ENCODE measurements at places on chromosomes 4 and X.

DNA sequence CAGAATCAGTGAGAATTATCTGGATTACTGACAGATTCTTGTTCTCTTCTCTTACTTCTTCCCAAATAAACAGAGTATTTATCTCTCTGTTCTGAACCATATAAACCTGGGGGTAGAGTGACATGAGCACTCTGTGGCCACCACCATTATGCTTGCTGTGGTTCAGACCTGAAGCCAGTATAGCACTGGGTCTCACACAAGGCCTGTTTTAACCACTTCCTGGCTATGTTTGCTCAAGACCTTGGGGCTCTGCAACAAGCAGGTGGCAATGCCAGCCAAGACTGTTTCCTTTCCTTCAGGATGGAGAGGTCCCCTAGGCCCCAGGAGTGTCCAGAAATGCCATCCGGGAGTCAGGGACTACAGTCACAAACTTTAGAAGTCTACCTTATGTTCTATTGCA is 21.7 kb upstream of the HEPH start:
- no peak for DNase-seq

DNA sequence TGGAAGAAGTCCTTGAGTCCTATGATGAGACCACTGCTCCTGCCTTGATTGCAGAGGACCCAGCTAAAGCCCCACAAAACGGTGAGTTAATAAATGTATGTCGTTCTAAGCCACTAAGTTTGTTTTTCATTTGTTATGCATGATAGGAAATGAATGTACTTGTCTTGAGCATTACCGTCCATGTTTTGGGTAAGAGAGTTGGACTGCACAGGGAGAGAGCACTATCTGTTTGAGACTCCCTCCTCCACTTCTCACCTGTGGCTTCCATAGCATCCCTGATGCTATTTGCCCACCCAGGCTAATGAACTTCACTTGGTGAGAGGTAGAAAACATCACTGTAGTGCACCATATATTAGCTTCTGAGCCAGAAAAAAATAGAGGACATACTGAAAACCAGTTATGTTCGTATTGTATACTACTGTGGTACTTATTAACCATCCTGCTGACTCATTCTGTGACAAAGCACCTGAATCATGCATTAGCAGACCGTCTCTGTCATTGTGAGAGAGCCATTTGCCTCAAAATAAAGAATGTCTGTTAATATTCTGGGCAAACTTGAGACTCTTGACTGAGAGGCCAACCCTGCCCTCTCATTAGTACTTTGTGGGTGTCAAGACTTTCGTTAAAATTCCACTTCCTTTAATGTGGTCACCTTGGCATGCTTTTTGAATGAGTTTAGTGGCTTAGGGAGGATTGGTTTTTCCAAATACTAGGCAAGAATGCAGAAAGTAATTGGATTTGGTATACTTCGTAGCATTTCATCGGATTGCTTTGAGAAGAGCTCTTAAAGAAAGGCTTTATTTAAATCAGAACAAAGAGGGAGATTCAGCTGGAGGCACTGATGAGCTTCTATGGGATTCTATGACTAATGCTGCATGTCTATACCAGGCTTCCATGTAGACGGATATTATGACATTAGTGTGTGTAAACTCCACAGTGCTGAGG is 99.3 kb upstream of the GRPR start:
- no peak for DNase-seq

- DNase-seq, result no peak
These were observed 19.7 kb downstream of the ZFP42 start for GRCh38 chr4:188015025-188015940.

DNA sequence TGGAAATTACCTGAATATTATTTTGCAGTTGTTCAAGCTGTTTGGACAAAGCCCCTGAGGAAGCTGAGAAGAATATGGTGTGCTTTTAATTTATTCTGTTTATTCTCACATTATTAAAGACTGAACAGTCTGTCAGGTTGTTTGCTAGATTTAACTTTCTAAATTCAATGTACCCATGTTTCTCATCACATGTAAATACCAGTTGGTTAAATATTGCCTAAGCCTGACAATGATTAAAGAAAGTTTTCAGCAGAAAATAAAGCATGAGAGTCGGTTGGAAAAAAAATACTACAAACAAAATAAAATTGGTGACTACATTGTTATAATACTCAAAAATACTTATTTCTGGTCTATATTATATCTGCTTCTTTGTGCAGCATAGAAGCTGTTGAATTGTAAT is 1974.7 kb downstream of the ARAP2 start:
- no peak for DNase-seq

GRCh38 chr4:118739022-118739713 is 54.0 kb downstream of the METTL14 start:
- no peak for DNase-seq

- DNase-seq, result no peak
These were observed 191.2 kb downstream of the BANK1 start for GRCh38 chr4:101981756-101982155.

- no peak for DNase-seq
These were observed 6.2 kb downstream of the CD99 start for GRCh38 chrX:2697306-2697705.

GRCh38 chr4:2595952-2596552 is 59.6 kb downstream of the FAM193A start:
- no peak for DNase-seq

GRCh38 chr4:67080046-67080557 is 465.2 kb downstream of the CENPC start:
- DNase-seq, result no peak

DNA sequence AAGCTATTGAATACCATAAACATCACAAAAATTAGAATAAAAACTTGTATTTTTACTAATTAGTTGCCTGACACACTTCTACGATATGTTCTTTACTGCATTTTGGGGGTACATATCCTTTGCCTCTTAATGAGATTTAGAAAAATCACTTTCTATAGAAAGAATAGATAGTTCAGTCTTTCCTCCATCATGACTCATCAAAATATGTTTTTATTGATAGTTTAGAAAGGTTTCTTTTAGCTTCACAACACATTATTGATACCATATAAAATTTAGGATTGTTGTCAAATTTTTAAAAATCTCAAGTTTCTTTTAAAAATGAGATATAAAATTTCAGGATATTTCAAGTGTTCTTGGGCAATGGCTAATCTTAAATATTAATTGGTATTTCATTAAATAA is 74.5 kb upstream of the NOCT start:
- no peak for DNase-seq
